ENCODE measurements at places on chromosomes 3 and 15.

DNA sequence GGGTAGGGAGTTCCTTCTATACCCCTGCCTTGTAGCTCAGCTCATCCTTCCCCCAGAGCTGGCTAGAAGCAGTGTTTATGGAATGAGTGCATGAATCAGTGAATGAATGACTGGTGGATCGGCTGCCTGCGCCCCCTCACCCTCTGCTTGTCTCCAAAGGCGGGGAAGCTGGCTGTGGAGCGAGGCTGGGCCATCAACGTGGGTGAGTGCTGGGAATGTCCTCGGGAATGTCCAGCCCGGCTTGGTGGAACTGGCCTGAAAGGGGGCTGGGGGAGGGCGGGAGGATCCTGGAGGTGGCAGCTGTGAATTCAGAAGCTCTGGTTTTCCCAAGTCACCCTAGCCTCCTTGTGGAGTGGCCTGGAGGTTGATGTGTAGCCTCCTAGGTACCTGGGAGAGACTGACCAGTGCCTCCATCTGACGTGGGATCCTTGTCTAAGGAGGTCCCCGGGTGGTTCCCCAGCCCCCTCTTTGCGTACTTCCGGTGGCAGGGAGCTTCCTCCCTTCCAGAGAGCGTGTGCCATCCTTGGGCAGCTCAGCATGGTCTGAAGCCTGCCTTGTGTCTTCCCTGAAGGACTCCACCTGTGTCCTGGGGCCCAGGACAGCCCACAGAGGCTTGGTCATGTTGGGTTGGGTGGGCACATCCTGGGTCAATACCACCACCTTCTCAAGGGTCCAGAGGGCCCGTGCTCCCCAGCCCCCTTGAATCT is 18.4 kb downstream of the HDAC11 start:
- DNase-seq = no peak

DNA sequence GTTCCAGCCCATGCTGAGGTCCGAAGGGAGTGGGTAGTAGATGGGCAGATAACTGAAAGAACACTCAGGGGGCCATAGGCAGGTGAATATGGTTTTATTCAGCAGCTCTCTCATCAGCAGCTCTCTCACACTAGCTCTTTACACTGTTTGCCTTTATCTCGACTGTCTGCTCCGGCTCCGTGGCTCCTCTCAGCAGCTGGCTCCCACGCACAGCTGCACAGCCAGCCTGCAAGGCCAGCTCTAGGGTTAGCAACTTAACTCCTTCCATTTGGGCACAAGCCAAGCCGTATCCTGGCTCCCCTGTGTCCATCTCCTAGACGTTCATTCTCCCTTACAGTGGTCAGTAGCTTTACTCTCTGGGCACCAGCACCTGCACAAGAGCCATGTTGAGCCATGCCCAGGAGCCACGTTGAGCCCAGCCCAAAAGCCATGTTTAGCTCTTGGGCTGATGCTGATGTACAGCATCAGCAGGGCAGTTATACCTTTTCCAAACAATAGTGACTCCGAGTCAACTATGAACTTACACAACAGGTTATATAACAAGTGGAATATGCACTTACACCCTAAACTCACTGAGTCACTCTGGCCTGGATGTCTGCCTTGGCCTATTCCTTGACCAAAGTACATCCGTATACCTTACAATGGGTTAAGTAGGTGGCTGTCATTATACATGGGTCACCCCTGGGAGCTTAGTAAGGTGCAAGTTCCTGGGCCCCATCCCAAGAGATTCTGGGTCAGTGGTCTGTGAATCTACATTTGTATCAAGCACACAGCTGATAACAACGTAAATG is 34.6 kb upstream of the TOPAZ1 start:
- DNase-seq = no peak

DNA sequence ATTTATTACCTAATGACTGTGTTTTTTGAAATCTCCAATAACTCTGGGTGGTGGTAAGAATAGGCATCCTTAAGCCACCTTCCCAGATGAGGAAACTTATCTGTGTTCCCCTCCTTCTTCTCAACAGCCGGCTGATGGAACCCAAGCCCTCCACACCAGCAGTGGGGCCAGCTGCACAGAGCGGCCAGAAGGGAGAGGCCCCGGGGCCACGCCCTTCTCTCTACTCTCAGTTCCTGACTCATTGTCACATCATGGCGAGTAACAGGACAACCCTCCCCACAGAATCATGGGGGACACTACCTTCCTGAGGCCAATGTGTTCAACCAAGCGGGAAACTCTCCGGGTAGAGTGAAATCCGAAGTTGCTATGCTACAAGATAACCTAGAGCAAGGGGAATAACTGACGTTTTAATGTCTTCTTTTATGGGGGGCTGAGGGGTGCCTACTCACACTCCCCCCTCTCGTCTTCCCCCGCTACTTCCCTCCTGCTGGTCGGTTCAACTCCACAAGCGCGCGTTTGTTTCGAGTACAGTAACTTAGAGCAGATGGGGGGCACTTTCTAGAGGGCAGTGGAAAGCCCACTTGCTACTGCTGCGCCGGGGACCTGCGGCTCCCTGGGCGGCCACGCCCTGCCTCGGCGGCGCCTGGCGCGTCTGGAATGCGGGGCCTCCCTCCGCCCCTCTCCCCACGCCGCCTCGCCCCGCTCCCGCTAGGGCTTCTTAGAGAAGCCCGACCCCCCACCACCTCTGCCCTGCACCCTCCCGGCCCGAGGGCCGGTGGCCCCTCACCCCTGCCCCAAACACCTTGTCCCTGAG is 621 bp downstream of the ANXA2 start:
- DNase-seq = peak; percentile 17

DNA sequence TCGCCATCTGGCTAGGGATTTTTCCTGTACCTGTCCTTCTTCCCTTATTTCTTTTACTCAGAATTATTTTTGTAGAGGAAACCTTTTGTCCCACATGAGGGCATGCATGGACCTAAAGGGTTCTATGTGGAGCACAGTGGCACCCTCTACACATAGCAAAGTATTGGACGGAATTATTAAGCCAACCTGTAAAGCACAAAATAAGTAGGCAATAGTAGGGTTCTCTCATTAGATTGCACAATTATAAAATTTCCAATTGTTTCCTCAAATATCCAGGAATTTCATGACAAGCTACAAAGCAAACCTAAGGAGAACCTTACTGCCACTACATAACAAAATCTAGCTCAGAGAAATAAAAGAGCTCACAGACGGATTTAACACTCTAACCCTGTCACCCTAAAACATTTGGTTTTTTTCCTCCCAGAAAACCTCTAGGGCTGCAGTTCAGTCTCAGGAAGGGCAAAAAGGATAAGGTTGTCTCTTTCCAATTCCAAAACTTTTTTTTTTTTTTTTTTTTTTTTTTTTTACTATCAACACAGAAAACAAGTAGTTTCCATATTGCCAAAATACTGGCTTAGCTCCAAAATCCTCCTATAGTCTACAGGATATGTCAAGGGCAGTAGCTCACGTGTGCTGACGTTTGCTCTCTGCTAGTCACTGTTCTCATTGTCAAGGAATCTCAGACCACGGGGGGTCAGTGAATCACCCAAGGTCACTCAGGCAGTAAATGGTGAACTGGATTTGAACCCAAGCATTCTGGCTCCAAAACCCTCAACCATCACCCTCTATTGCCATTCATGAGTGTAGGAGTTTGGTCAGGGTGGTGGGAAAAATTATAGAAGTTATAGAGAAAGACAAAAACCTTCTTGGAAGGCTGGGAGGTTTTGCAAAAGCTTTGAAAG is 52.3 kb downstream of the NCEH1 start:
- no peak for DNase-seq

DNA sequence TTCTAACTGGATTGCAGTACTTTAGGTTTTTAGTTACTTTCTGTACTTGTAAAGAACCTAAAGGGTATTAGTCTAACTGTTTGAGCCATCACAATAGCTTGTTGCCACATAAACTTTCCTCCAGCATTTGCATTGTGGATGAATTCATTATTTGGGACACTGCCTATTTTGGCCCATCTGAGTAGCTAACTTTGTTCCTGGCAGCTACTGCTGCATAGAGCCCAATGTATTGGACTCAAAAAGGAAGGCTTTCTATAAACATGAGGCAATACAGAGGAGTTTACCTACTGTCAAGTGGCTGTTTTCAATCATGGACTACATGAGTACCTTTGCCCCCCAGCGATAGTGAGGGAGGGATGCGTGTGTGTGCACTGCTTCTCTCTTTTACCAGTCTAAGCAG is 1.9 kb downstream of the ROBO2 start:
- no peak for DNase-seq

- no peak for DNase-seq
Observed at GRCh38 chr15:55695432-55695831, 47.5 kb downstream of the PRTG start.

GRCh38 chr15:92971081-92971480 is 71.0 kb downstream of the CHD2 start:
- no peak for DNase-seq

- DNase-seq = no peak
Observed at GRCh38 chr3:135558906-135559305, 406.6 kb upstream of the PPP2R3A start.

DNA sequence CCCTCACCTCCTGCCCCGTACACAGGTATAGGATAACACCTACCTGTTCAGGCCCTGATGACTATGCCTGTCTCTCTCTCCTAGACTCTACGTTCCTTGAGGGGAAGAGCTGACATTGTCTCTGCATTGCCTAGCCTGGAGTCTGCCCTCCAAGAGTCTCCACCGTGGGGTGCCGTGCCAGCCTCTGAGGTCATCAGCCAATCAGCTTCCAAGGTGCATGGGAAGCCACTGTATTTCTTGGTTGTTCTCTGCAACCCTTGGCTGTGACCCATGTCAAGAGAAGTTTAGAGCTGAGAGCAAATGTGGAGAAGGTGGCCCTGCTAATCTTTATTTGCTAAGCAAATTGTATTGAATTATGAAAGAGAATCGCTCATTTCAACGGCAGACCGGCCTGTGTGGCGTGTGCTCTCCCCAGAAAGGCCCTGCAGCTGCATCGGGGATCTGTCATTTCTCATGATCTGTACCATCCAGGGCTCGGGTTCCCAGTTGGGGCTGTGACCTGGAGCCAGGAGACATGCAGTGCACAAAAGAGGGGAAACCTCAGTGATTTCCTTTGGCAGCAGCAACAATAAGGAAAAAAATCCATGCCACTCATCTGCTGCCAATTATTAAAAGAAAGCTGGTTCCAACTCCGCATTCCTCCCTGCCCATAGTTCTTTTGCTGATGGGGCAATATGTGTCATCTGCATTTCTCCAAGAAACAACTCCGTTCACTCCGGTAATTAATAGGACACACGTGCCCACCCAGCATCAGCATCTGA is 182.2 kb downstream of the MEGF11 start:
- DNase-seq = no peak

- no peak for DNase-seq
Observed at GRCh38 chr3:42172047-42172654, 81.0 kb downstream of the TRAK1 start.

GRCh38 chr3:198071602-198072287 is 111.7 kb downstream of the LMLN start:
- no peak for DNase-seq

DNA sequence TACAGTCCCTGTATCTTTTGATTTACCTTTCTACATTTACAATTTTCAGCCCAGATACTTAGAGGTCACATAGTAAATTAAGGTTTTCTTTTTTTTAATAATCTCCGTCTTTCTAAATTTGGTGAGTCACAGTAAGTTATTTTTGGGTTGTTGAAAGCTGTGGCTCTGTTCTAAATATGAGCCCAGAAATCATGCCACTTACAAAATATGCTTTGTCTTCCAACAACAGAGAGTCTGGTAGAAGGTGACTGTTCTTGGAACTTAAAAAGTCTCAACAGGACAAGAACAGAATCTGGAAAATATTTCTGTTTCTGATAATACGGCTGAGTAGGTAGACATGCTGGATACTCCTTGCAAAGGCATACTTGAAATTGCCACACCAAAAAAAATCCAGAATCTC is 16.0 kb downstream of the GOLGA8S start:
- DNase-seq = no peak

DNA sequence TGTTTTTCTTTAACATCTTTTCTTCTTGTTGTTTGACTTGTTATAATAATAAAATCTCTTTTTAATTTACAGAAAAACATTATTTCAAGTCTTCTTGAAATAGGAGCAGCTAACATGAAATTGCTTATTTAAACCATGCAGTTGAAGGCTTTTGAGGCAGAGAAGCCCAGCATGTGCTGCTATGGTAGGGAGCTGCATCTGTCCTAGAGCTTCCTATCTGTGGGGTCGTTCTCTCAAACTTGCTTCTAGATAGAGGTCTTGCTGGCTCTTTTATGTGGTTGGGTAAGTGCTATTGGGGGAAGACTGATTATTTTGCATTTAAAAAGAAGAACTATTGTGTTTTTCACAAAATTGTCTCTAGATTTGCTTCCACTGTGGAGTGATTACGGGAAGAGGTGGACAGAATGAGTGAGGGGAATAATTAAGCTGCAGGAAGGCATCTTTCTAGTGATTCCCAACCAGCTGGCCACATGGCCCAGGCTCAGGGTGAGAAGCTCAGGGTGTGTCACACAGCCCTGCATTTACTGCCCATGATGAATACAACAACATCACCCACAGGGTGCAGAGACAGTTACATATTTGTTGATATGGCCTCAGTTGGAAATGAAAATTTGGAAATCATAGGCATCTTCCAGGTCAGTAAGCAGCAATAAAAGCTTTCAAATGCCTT is 98.7 kb downstream of the CHST2 start:
- no peak for DNase-seq

GRCh38 chr15:66452971-66453580 is 44.5 kb downstream of the SNAPC5 start:
- DNase-seq = no peak

DNA sequence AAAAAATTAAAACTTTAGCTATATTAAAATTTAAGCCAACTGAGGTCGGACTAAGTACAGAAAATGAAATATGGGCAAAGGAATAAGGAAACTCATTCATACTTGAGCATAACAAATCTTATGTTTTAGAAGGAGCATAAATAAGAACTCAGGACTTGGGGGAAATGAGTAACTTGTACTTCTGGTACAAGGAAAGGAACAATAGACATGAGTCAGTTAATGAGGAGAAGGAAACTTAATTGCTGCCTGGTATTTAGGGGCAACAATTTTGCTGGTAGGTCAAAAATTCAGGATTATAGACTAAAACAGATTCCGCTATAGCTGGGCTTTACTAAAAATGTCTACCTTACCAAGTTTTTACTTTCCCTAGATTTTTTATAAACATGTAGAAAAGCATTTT is 113.1 kb downstream of the MYO5A start:
- DNase-seq = no peak

- DNase-seq = no peak
Observed at GRCh38 chr15:50558012-50558411, 11.5 kb upstream of the USP50 start.

DNA sequence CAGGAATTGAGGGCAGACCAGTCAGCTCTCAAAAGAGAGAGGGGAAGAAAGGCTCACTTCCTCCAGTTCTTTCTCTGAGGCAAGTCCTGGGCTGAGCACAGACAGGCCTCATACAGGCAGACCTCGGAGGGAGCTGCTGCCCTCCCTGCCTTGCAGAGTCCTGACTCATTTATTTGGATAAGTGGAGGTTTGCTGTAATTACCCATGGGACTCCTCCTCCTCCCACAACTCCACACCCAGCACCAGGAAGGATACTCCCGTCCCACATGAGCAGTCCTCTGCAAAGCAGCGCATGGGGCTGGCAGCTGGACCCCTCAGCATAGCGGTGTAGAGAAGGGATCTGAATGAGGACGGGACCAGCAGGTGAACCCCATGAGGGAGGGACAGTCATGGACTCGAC is 13.4 kb upstream of the SCN10A start:
- no peak for DNase-seq
